Activated naive CD4-positive, alpha-beta T cell treated with anti-CD3 and anti-CD28 coated beads, Interleukin-2, amount 50 U/mL, for 16 hours (primary cell): ENCODE measurements at places on chromosomes 2 and 18.

- no peak for DNase-seq
Observed at GRCh38 chr18:21242780-21243401, 859 bp downstream of the GREB1L start.

- DNase-seq: no peak
Observed at GRCh38 chr2:152016181-152017120, 82.4 kb downstream of the CACNB4 start.

- no peak for DNase-seq
Observed at GRCh38 chr2:207897541-207898353, 127.6 kb downstream of the PLEKHM3 start.

GRCh38 chr2:209331291-209331844 is 92.5 kb upstream of the MAP2 start:
- DNase-seq: no peak

DNA sequence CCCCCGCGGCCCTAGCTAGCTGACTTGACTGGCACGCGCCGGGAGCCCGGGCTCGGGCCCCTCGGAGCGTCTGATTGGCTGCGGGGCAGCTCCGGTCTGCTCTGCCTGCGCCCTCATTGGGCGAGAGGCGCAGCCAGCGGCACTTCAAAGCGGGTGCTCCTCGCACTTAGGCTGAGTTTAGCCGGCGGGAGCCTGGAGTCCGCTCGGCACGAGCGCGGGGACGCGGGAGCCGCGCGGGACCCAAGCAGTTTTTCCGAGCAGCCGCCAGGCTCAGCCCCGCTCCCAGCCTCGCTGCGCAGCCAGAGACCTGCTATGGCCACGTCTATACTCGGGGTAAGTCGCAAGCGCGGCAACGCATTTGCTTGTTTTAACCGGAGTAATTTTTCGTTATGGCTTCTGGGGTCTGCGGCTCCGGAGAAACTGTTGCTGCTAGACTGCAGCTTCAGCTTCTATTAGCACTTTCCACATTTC is at the start of gene SP9:
Gene SP9, plus strand, starts transcription at position 174 of the 471 bp plus-strand sequence. Its CDS starts 139 bp downstream, at position 313.
- no peak for DNase-seq

GRCh38 chr2:238921681-238922319 is 73.9 kb downstream of the TWIST2 start:
- no peak for DNase-seq

DNA sequence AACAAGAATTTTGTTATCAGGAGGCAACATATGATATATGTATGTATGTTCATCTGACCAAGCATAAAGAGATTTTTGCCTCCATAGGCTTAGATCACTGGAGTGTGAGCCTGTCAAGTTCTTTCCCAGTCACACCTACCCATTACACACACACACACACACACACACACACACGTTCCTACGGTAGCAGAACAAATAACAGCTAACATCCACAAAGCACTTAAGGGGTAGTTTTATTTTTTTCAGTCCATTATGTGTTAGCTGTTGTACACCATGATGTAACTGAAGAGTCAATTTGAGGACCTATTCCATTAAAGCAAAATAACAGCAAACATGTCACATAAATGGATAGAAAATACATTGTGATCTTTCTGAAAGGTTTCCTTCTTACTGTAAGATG is 39.5 kb downstream of the UGP2 start:
- no peak for DNase-seq

DNA sequence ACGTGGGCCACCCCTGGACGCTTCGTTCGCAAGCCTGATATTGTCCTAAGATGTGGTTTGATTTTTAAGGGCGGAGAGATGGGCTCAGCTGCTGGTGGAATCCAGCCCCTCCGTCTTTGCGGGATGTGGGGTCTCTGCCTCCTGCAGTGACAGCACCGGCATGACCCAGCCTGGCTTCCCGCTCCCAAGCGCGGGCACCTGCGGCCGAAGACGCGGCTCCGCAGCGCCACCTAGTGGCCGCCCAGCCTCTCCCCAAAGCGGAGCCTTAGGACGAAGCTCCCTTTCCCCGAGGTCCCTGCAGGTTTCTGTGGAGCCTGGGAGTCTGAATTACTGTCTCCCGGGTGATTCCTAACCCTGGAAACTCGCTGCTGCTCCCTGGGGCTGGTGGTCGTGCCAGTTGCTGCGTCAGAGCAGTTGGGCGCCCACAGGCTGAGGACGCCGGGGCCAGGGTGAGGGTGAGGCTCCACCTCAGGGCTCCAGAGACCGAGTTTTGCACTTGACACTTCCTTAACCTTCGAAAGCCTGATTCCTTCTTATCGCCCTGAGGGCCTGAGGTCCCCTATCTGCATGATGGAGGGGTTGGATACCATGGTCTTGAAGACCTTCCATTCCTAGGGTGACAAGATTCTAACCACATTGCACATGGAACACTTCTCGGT is 137.5 kb downstream of the TPO start:
- DNase-seq: peak; percentile 70

DNA sequence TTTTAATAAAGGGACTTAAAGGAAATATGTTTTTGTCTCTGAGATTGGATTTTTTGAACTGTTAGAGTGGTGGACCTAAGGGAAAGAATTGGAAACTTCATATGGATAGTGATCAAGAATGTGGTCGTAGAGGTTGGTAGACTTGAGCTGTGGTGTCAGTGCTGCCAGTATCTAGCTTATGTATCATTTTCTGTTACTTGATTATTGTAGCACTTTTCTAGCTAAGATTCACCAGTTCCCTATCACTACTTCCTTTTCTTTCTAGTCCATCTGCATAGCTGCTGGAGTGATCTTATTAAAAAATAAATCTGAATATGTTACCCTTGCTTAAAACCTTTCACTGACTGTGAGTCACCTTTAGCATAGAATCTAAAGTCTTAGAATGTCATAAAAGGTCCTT is 6.0 kb downstream of the ACVR2A start:
- DNase-seq: no peak

GRCh38 chr2:204950695-204951346 is 405.5 kb downstream of the PARD3B start:
- no peak for DNase-seq

- no peak for DNase-seq
Observed at GRCh38 chr2:178846458-178846802, 39.2 kb upstream of the TTN start.

- DNase-seq: no peak
Observed at GRCh38 chr2:177808984-177809809, 263.4 kb downstream of the PDE11A start.

GRCh38 chr2:238252766-238253630 is 13.2 kb upstream of the HES6 start:
- DNase-seq: no peak

DNA sequence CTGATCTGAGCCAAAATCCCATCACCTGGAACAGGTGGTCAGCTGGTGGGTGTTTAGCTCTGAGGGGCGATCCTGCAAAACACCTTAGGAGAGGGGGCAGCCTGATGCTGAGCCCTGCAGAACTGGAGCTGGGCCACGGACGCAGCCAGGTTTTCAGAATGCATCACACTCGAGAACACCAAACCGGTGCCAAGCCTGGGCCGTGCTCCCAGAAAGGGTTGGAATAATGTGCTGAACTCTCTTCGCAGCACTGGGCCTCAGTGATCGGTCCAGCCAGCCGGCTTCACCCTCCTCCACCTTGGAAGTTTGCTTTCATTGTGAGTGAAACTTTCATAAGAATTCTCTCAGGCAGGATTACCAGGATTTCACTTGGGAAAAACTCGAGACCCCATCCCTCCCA is 56.5 kb upstream of the TTC39C start:
- DNase-seq: no peak

DNA sequence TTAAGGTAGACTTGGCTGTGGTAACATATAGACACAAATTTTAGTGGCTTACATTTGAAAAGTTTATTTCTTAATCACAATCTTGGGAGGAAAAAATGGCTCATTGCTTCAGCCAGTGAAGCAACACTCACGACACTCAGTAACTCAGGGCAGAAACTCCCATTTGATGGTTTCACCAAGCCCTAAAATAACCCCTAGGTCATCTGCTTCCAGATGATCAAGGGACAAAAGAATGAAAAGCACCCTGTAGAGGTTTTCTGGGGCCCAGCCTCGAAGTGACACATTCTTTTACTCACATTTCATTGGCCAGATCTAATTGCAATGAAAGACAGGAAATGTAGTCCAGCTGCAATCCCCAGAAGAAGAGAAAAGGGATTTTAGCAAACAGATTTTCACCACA is 275.9 kb downstream of the TMX3 start:
- no peak for DNase-seq

DNA sequence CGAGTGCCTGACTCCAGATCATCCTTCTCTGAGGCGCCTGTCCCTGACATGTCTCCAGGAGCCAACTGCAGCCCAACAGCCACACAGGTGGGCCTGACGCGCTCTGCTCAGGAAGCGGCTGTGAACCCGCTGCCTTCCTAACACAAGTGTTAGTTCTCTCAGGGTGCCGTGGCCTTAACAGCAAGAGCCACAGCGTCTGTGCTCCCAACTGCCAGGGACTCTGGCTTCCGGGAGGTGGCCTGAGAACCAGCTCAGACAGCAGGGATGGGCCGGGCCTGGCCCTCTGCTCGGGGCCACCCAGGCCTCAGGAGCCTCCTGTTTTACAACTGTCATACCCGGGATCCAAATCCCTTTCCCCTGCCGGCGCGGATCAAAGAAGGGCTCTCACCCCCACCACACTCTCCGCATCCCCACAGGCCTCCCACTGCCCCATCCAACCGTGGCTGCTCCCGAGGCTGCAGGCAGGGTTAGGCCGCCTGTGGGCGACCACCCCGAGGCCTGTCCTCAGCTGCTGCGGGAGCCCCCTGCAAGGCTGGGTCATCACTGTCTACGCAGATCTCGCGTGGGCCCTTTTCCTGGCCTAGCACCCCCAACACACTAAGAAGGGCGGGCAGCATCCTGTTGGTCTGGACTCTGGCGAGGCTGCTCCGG is 114.2 kb upstream of the ZNF236 start:
- DNase-seq: no peak

GRCh38 chr2:173584676-173585458 is 230.2 kb downstream of the CDCA7 start:
- DNase-seq: no peak

DNA sequence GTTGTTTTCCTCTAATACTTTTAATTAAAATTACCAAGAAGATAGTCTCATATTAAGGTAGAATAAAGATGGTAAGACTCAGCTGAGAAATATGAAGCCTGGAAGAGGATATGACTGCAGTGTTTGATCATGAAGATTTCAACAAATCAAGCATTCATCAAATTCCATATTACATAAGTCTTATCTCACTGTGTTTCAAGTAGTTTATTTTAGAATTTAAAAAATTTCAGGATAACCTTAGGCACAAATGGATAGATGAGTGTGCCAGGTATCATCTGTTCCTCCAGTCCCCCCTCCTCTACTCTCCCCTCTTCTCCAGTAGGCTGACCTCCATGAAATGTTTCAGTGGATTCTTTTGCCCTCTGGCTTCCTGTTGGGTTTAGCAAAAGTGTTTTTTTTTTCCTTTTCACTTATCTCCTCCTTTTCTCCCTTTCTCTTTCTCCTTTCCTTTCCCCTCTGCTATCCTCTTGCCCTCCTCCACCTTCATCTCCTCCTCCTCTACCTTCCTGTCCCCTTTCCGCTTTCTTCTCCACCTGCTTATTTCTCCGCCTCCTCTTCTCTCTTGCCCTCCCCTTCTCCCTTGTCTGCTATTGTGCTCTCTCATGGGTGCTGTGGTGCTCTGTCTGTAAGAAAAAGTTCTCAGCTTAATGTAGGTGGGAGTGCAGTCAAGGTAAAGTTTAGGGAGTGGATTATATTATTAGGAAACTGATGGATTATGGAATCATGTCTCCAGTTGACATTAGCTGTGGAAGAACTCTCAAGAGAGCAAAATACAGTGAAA is 72.8 kb downstream of the ABI2 start:
- no peak for DNase-seq
